ENCODE measurements at places on chromosomes 2 and 18. TPM values are rescaled to one million over a fixed set of nuclear protein-coding genes. Genes with fewer than 3 reads are reported as not detected.

Gene LAMA3
- total RNA-seq = 0.18 TPM

Gene POTEC
- total RNA-seq = not detected

Gene ANKRD30B
- not detected for total RNA-seq

Gene CHRNA1
- 0.90 TPM for total RNA-seq

Gene CERKL
- total RNA-seq = not detected

Gene GCG
- total RNA-seq = not detected

Gene DOK6
- total RNA-seq = 2.7 TPM
